ENCODE measurements at places on chromosomes 1 and 21.
A peak's percentile ranks its signal among the peaks of the same experiment; 100 is the strongest.

- no peak for DNase-seq
These were observed 25.5 kb upstream of the TMEM51 start for GRCh38 chr1:15128077-15128476.

- no peak for DNase-seq
These were observed at the start of gene S100A2 for GRCh38 chr1:153565529-153566374. S100A2 (minus strand) TSS chr1:153565844; CDS start chr1:153563877, 1,967 bp downstream.

- no peak for DNase-seq
These were observed 207.0 kb upstream of the VAMP3 start for GRCh38 chr1:7564137-7564536.

GRCh38 chr1:53552981-53553733 lies 94.0 kb downstream of the DMRTB1 start:
- no peak for DNase-seq

- DNase-seq = no peak
These were observed 25.1 kb downstream of the KRTAP10-1 start for GRCh38 chr21:44514746-44515358.

GRCh38 chr1:236151739-236152424 lies 9.5 kb downstream of the GPR137B start:
- no peak for DNase-seq

DNA sequence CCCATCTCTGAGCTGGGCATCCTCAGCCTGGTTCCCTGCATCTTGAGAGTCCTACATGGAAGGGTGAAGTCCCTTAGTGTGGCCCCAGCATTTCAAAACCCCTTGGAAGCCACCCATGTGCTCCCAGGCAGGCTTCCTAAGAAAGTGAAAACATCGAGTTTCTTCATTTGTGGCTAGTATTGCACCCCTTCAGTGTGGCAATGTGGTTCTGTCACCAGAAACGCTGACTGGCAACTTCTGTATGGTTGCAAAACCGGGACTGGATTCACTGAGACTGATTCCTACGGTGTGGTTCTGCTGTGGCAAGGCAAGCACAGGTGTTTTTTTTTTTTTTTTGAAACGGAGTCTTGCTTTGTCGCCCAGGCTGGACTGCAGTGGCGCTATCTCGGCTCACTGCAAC lies 9.0 kb upstream of the IFNGR2 start:
- DNase-seq = peak; percentile 37

DNA sequence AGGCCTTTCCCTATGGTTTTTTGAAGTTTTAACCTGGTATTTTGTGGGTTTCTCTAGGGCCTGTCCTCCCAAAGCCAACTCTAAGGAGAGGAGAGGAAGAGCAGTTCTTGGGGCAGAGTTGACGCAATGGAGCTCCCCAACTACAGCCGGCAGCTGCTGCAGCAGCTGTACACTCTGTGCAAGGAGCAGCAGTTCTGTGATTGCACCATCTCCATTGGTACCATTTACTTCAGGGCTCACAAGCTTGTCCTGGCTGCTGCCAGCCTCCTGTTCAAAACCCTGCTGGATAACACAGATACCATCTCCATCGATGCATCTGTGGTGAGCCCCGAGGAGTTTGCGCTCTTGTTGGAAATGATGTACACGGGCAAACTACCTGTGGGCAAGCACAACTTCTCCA lies 38.2 kb downstream of the ZBTB40 start:
- DNase-seq = no peak

DNA sequence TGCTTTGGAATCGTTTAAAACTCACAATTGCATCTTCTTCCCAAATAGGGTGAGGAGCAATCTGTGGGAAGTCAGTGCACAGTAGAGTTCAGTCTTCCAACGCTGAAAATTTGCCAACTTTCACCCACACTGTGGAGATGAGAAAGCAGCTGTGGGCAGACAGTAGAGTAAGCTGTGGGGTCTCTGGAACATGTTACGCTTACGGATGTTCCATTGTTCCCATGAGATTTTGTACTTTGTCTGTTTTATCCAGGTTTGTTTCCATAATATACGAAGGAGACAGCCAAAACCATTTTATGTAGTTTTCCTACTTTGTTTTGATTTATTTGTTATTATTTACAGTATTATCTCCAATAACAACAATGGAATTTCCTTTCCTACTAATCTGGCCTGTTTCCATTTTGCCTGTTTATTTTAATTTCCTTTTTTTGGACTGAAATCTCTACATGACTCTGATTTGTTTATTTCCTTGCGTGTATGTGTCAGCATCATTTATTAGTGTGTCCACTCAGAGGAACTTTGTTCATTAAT lies 65.1 kb upstream of the RGL1 start:
- no peak for DNase-seq

GRCh38 chr21:42198929-42199867 lies 19.7 kb upstream of the ABCG1 start:
- no peak for DNase-seq

GRCh38 chr1:61174060-61174795 lies 91.9 kb downstream of the NFIA start:
- no peak for DNase-seq

- DNase-seq = peak; percentile 4
These were observed 499.0 kb downstream of the NUF2 start for GRCh38 chr1:163820766-163821165.

- no peak for DNase-seq
These were observed 380 bp downstream of the MFN2 start for GRCh38 chr1:11980676-11980972.

GRCh38 chr1:29315262-29315661 lies 78.9 kb downstream of the PTPRU start:
- no peak for DNase-seq

GRCh38 chr1:209875515-209875914 lies 47.7 kb downstream of the UTP25 start:
- no peak for DNase-seq

GRCh38 chr1:22385537-22385936 lies 66.1 kb upstream of the ZBTB40 start:
- no peak for DNase-seq

- DNase-seq = no peak
These were observed 24.7 kb downstream of the SLC6A17 start for GRCh38 chr1:110174961-110175360.

DNA sequence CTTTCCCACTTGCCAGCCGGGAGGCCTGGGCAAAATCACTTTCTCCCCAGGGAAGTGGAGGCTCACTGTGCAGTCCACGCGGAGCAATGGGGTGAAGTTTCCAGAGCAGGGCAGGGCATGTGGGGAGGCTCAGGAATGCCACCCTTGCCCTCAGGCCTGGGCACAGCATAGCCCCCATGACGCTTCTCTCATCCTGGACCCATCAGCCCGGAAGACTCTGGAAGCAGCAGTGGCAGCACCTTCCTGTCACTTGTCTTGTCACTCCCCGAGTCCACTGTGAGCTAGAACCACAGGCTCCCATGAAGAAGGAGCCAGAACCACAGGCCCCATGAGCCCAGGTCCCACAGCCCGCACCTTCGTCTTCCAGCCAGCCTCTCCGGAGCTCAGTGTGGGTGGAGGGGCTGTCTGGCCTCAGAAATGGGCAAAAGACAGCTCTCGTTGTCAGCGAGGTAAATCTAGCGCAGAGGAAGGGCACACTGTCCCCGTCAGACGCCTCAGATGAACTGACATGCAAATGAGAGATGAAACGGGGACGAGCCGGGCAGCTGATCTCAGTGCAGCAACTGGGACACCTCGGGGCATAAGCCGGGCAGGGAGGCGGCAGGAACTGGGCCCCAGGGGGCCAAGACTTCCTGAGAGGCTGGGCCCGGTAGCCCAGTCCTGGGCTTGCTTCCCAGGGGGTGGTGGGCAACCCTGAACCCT lies 6.1 kb downstream of the PDE9A start:
- no peak for DNase-seq

- DNase-seq = no peak
These were observed 70.9 kb upstream of the SAMSN1 start for GRCh38 chr21:14617040-14617393.

- DNase-seq = no peak
These were observed 594.4 kb downstream of the MATN1 start for GRCh38 chr1:30129001-30129408.

DNA sequence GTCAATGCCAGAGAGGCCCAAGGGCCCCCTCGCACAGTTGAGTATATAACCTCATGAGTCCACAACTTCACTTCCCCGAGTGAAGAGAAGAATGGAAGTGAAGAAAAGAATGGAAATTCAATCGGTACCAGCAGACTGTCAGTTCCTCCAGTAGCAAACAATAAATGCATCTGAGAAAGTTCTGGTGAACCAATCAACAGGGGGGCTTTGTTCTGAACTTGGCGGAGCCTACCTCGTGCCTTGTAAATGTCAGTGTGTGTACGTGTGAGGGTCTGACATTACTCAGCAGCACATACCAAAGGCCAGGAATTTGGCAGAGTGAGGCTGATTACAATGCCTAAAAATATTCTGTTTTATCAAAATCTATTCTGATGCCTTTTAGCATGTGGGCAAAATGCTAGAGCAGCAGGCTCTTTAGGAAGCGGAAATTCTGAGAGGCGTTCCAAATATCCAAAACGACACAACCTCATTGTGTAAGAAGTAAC lies 238.5 kb downstream of the LTN1 start:
- no peak for DNase-seq

DNA sequence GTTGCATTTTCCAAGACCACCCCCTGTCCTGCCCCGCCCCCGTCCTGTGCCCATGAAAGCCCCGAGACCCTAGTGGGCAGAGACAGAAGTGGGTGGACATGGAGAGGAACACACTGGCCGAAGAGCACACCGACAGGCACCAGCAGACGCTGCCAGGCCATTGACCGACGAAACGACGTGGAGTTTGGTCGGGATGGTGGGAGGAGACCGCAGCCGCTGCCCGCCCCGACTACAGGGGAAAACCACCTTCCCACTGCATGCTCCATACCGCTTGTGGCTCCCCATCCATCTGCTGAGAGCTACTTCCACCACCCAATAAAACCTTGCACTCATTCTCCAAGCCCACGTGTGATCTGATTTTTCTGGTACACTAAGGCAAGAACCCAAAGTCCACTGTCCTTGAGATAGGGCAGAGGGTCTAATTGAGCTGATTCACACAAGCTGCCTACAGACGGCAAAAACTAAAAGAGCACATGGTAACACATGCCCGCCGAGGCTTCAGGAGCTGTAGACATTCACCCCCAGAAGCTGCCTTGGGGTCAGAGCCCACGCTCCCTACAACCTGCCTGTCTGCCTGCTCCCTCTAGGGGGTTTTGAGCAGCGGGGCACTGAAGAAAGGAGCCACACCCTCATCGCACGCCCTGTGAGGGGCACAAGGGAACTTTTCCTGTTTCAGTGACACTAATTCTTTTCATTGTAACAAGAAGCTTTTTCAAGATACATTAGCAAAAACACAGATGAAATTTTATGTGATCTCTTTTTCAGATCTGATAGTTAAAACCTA lies 81.2 kb upstream of the RAB3GAP2 start:
- no peak for DNase-seq

- DNase-seq = peak; percentile 70
These were observed 251.0 kb downstream of the RHOU start for GRCh38 chr1:228986093-228986904.

GRCh38 chr1:193479187-193479586 lies 292.8 kb upstream of the B3GALT2 start:
- no peak for DNase-seq

DNA sequence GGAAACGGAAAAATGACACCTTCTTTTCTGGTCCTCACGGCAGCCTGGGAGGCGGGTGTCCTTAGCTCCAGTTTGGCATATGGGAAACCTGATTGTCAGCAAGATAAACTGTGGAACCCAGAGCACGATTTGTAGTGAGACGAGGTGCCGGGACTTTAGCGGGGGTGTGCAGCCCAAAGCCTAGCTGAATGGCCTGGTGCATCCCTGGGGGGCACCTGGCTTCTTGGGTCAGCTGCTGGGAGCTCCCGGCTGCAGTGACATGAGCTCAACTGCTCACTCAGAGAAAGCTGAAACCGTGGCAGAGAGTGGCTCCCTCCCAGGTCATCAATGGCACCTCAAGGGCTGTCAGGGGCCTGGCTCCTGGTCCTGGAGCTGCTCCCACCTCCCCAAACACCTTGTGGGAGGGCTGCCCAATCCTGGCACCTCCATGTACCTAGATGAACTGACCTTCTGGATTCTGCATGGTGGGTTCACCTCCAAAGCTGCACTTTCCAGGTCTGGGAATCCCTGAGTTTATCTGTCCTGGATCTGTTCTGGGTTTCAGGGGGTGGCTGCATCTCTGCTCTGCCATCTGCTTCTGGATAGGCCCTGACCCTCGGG lies 260.5 kb downstream of the MATN1 start:
- DNase-seq = no peak

DNA sequence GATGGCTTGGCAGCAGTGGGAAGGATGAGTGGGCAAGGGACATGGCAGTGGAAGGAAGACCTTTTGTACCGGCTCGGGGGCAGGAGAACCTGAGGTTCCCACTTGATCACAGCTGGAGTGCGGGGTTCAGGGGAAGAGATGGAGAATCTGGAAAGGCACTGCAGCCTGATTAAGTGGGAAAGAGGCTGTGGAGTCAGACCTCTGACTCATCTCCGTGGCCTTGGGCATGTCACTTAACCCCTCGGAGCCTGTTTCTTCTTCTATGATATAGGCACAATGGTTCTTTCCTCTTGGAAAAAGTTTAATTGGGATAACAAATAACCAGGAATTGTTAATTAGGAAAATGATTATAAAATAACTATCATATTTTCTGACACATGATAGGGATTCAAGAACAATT lies 13.1 kb upstream of the TMEM61 start:
- DNase-seq = no peak

DNA sequence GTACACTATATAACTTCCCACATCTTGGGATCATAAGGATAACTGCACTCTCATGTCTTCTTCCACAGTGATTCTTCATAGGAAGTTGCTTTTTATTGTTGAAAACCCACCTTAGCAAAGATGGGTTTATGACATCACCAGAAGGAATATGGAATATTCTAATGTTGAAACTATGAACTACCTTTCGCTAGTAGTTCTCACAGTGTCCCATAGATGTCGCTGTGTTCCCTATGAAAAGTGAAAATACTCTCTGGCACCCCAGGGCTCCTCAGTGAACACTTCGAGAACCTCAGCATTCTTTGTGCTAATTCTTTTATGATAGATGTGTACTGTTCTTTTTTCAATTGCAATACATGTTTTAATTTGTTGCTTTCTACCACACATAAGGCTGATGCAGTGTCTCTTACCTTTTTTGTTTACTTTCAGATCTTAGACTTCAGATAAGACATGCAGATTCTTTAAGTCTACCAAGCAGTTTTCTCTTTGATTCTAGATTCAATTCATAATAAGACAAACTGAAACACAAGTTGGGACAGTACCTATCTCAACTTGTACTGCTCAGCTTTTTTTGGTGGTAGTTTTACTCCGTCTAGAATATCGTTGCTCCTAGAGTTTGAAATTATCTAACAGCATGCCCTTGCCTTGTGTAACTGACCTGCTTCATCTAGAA lies 90.8 kb downstream of the GTF2B start:
- no peak for DNase-seq

DNA sequence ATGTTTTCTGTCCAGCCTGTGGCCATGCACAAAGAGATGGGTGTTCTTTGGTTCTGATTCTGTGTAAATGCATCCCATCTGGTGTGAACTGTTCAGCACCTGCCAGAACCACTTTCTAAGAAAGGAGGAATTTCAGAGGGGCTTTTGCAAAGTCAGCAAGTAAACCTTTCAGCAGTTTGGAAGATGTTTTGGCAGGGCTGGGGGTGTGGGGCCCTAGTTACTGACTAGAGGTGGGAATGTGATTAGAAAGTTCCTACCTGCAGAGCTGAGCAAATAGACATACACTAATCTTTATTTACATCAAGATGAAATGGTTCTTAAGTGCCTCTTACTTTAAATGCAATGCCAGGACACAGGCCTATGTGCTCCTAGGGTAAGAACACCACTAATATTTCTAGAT lies 378.1 kb upstream of the USP24 start:
- DNase-seq = no peak

GRCh38 chr1:155717041-155717440 lies 28.1 kb downstream of the DAP3 start:
- no peak for DNase-seq

- no peak for DNase-seq
These were observed 144.1 kb upstream of the C8B start for GRCh38 chr1:57109883-57110282.
